SK-N-MC (cell line): ENCODE measurements at places on chromosomes 3 and 15.
A peak's percentile ranks its signal among the peaks of the same experiment; 100 is the strongest.

DNA sequence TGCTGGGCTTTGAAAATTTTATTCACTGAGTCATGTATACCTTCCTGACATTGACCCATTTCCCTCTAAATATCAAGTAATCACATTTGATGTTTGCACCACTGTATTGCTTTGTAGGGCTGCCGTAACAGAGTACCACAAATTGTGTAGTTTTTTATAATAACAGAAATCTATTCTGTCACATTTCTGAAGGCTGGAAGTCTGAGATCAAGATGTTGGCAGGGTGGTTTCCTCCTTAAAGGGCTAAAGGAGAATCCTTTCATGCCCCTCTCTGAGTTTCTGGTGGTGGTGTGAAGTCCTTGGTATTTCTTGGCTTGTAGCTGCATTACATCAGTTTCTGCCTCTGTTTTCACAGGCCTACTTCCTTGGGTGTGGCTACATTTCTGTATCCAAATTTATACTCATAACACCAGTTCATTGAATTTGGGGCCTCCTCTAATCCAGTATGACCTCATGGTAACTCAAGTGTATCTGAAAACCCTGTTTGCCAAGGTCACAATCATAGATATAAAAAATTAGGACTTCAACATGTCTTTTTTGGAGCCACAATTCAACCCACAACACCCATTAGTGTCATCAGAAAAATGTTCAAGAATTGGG, 29.1 kb upstream of the ST6GAL1 start:
- no peak for DNase-seq

- DNase-seq, result no peak
Measured at GRCh38 chr3:62139957-62140356, 233.4 kb downstream of the FEZF2 start.

GRCh38 chr3:111069974-111070771, 1.4 kb upstream of the NECTIN3 start:
- DNase-seq, result no peak

GRCh38 chr3:190514413-190515153, 698 bp downstream of the IL1RAP start:
- no peak for DNase-seq

DNA sequence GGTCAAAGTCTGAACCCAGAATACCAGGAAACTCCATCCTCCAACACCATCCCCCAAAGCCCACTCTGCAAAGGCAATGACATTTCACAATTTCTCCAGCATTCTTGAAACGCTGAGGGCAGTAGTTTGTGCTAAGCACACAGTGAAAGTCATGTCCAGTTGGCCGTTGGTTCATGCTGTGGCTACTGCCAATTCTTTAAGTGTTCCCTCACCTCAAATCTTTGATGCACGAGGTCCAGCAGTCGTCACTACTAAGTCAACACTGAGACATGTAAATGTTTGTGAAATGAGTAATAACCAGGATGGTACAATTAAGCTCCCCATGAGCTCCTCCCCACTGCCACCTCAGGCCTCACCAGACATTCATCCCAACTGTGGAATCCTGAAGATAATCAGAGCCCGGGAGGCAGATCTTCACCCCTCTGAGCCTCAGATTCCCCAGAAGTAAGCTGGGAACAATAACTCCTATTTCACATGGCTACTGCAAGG, 7.0 kb downstream of the SUCLG2 start:
- no peak for DNase-seq

DNA sequence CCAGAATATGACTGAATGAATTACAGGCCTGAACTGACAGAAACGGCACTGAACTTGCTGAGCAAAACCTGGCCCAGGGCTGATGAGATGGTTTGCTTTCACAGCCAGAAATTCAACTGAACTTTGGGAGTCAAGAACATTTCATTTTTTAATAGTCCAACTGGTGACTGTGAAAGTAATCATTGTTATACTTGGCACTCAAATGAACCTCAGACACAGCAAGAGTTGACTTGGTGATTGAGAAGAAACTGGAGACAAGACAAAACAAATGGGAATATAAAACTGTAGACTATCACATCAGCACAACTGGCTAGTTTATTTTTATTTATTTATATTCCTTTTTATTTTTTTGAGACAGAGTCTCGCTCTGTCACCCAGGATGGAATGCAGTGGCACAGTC, 858.9 kb upstream of the CFAP20DC start:
- DNase-seq, result no peak

DNA sequence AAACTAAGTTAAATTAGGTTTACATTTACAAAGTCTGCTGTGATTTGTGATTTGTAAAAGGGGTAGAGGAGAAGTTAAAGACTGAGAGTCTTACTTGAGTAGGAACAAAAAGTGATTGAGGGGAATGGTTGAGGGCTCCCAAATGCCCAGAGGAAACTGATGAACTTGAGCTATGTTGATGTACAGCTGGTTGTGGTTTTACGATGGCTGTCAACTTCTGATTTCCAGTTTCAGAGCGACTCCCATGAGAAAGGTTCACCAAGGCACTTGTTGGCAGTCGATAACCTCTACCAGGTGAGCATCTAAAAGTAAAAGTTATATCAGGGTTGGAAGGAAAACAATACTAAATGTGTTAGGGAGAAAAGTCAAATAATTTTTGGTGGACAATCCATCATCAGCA, 91.0 kb downstream of the XRN1 start:
- no peak for DNase-seq

GRCh38 chr15:41893422-41894250, at the start of gene SPTBN5:
TSS of gene SPTBN5 (minus strand) at chr15:41894053. CDS start at chr15:41893497, 556 bp downstream.
- no peak for DNase-seq

GRCh38 chr15:34362047-34362773, 4.8 kb downstream of the LPCAT4 start:
- no peak for DNase-seq

DNA sequence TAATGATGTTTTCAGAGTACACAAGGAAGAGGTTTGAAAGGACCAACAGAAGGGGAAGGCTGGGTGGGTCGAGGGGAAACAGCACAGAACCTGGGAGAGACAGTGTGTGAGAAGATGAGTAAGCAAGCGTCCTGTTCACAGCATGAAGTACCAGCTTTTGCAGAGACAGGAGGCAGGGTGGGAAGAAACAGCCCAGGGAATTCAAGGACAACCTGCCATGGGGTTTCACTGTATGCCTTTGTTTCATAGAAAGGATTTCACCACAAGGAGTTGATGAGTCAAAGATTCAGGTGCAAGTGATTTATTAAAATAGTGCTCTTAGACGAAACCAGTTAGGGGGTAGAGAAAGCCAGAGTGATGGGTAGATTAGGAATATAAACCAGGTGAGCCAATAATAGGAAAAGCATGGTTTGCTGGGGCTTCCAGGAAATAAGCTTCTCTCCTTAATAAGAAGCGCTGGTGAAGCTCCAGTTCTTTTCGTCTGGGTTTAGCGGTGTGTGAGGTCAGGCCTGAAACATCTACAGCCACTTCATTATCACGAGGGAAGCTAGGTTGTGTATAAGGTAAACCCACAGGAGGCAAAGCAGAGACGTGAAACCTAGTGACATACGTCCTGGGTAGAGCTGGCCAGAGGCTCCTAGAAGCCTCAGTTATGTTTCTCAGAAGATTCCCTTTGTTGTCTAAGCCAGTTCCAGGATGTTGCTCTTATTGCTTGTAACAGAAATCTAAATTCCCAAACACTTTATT, 3.9 kb downstream of the HHLA2 start:
- DNase-seq, result no peak

DNA sequence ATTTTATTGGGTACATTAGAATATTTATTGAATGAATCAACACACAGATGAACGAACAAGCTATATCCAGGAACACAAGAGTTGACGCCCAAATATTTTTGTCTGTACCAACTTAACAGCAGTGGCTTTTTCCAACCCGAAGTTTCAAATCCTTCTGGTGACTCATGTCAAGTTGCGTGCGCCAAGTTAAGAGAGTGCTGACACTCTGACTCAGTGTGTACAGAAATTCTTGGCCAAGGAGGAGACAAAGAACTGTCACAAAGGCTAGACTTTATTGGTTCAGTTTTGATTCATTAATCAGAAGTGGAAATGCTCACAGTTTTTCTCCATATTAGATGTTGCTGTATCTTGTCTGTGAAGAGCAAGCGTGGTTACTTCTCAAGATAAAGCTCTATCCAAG, 59.6 kb upstream of the TSC22D2 start:
- DNase-seq, result no peak

DNA sequence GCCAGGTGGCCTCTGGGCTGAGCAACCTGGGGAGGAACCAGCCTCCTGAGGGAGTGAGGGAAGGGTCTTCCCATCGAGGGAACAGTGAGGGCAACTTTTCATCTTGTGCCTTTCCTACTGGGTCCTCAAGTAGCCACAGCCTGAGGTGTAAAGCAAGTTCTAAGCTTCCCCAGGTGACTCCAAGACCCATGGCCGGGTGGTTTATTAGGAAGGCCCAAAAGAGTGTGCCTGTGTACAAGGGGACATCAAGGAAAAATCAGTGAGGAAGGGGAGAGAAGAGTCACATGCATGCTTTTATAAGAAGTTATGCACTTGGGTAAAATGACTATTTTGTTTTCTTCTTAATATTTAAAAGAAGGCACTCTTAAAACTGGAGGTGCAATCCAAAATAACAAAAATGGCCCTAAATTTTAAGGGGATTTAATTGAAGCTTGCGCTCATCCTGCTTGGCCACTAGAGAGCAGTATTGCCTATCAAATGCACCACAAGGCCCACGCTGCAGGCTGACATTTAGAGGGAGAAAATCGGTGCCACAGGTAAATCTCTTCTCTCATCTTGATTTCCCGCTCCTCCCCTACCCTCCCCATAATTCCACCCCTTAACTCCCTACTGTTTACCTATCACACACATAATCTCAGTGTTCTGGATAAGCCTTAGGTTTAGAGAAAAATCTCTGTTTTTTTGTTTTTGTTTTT, 6.7 kb downstream of the NANOGP8 start:
- DNase-seq, result peak; percentile 34

- DNase-seq, result no peak
Measured at GRCh38 chr3:111072031-111072921, 660 bp downstream of the NECTIN3 start.

DNA sequence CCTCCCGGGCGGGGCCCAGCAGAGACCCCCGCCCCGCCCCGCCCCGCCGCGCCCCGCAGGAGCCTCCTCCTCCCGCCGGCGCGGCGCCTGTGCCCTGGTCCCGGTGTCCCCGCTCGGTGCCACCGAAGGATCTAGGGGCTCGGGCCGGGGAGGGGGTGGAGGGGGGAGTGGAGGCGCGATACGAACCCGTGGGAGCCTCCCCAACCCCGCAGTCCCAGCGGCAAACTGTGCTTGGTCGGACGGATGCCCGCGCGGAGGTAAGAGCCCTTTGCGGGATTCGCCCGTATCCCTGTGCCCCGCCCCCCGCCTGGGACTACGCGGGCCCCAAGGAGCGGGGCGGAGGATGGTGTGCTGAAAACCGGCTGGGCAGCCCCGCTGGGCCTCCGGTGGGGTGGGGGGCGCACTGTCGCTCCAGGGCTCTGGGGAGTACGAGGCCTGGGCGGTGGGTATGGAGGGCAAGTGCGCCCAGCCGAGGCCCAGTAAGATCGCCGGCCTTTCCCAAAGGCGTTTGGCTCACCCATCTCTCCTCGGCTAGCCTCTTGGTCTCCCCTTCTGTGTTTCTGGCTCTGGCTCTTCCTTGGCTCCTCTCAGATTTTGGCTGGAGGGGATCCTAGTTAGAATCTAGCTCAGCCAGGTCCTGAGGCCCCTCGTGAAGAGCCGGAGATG, 65.6 kb upstream of the POLG start:
- no peak for DNase-seq

DNA sequence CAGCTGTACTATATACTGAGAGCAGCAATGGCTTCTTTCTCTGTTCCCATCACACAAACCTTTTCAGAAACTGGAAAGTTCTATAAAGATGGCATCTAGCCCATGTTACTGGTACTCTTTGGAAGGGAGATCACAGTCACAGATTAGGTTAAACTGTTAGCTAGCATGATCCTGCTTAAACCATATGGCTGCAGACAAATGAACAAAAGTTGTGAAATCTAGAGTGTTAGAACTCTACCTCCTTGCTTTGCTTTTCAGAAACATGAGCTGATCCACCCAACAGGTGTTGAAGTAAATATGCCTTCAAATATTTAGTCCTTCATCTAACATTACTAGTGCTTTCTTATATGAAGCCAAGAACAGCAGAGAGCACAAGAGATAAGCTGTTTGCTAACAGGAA, 102.6 kb downstream of the SNRK start:
- no peak for DNase-seq
